ENCODE measurements at places on chromosomes 7 and 10.

DNA sequence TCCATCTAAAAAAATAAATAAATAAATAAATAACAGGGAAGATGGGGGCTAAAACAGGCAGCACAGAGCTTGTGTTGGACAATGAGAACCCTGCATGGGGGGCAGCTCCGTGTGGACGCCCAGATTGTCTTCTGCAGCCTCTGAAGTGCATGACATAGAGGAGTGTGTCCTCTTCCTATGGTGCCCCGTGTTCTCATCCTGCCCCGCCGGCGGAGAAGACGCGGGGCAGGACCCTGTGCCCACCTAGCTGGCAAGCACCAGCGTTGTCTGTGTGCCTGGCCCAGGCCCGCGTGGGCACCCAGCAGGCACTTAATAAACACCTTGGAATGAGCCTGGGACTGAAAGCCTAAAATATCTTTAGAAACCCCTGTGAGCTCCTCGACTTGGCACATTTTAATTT lies 88.7 kb upstream of the DNAAF5 start:
- DNase-seq, result no peak

- no peak for DNase-seq
These were observed 132.8 kb upstream of the DNAJB12 start for GRCh38 chr10:72487521-72487920.

DNA sequence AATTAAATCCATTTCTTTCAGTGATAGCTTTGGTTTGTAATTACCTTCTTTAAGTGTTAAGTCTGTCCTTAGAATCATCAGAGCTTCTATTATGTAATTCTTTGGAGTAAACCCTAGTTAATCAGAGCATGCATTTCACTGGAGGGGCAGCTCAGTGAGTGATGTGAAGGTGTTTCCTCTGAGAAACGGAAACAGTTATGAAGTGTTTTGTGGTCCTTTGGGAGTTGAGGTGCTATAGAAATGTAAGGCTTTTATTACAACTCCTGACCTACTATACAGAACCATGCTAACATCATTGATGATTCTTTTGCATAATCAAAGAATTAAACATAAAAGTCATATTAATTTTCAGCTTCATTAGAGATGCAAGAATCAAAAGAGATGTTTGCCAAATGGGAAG lies 141.5 kb downstream of the EXOC4 start:
- DNase-seq, result no peak

DNA sequence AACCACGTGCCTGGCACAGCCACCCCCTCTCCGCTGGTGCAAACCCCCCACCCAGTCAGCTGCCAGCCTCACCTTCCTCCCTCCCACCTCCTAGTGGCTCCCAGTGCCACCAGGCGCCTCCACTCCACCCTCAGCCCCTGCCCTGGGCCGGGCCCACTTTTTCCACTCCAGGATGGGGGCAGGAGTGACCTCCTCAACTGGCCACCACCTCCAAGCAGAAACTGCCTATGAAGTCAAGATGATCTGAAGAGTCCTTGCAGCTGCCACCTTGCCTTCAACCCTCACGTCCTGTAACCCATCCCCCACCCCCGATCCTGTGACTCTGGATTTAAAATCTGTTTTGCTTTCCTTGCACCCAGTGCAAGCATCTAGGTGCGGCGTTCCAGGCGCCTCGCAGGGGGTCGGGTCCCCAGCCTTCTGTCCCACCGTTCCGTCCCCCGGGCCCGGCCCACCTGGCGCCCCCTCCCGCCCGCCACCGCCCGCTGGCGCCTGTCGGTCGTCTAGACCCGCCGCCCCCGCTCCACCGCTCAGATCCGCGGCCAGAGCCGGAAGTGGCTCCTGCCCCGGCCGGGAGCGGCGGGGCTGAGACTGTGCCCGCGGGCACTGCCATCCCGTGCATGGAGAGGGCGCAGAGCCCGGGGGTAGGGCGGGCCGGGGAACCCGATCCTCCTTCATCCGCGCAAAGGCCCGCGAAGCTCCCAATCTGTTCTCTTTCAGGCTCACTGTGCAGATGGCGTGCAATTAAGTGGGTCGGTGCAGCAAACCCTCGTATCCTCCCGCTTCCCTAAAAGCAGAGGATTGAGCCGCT lies 51.2 kb upstream of the GTF2I start:
- no peak for DNase-seq

DNA sequence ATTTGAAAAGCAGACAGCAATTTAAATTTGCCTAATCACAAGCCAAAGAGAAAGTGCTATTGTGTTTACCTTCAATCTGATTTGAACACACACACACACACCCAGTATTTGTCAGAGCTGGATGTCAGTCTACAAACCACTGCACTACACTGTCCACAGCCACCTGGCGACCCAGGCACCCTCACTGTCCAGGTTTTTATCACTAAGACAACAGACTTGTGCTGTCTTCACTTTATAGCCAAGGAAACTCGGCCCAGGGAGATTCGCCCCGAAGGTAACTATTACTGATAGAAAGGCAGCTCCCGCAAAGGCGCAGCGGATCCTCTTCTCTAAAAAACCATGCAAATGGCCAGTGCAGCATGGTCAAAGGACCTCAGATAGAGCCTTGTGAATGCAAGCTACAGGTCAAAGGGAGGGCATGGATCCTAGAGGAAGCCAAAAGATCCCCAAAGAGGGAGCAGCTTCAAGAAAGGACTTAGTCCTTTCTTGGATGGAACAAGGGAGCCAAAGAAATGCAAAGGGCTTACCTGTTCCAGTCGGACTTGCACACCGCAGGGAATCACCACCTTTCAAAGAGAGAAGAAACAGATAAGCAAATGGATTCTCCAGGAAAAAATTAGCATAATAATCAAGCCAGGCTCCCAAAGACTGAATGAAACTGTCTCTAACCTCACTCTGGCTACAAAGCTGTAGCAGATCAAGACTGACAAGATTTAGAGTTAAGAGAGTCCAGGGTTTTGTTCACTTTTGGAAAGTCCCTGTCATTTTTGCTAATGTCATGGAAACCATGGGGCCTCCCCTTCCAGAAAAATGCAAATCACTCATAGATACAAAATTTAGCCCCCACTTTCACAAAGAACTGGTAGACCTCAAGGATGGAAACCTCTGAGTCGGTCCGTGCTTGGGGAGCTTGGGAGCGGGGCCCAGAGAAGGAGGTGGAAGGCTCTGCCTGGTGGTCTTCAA lies 101.1 kb downstream of the TNS3 start:
- DNase-seq, result no peak

GRCh38 chr7:152850420-152850819 lies 90.9 kb downstream of the ACTR3B start:
- no peak for DNase-seq

GRCh38 chr7:123348690-123349089 lies 148.9 kb upstream of the SLC13A1 start:
- no peak for DNase-seq

- peak; percentile 4 for DNase-seq
These were observed 95.0 kb downstream of the COL13A1 start for GRCh38 chr10:69896606-69897231.

DNA sequence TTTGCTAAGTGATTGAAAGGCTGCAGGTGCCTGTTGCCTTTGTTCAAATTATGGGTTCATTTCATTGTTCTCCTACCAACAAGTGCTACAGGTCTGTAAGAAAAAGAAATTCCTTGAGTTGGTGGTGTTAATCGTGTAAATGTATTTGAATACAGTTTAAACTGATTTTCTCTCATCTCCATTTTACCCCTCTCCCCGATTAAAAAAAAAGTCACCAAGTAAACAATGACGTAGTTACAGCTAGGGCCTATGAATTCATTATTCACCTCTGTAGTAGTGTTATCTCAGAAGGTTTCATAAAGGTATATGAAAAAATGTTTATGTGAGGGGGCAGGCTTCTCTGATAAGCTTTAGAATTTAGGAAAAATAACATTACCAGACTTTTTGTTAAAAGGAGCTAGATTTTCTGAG lies 1.1 kb downstream of the REEP3 start:
- peak; percentile 44 for DNase-seq

GRCh38 chr10:6124666-6125065 lies 35.8 kb downstream of the RBM17 start:
- no peak for DNase-seq

DNA sequence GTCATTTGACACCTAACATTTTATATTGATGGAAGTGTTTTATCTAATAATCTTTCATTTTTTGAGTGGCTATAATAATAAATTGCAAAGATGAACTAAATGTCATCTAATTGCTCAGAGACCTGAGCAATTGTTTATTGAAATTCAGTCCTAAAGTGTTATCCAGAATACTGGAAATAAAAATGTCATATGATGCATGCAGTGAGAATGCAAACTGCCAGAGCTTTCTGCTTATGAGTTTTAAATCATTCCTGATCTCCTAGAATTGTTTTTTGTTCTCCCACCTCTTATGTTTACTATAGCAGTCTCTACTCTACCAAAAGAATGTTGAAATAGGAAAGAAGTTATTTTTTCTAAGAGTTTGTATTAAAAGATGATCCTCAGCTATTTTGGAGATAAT lies 116.7 kb downstream of the FOXP2 start:
- no peak for DNase-seq

DNA sequence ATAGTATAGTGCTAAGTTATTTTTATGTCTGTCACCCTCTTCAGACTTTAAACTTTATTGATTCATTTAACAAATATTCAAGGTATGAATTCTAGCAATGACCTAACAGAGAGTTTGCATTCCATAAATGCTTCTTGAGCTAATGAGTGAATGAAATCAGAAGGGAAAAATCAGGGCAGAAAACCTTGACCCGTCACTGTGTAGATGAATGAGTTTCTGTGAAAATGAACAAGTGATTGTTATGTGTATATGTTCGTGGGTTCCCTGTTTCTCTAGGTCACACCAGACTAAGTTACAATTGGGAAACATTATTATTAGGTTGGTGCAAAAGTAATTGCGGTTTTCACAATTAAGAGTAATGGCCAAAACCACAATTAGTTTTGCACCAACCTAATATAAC lies 30.1 kb downstream of the APBB1IP start:
- peak; percentile 20 for DNase-seq

GRCh38 chr7:129824291-129825208 lies 128.2 kb downstream of the UBE2H start:
- peak; percentile 39 for DNase-seq

DNA sequence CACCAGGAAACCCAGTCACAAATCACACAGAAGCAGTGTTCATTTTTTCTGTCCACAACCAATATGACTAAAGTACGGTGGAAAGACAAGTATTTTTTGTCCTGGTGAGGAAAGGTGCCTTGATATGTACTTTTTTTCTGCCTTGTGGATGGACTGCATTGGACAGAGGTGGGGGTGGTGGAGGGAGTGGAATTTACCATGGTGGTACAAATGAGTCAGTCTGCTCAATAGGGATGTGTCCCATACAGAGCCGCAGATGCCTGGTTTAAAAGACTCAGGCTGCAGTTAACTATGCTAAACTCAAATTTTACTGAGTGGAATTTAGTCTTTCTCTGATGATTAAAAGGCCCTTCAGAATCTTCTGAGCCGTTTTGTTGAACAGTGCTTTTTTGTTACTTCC lies 674.5 kb upstream of the GALNT17 start:
- no peak for DNase-seq

DNA sequence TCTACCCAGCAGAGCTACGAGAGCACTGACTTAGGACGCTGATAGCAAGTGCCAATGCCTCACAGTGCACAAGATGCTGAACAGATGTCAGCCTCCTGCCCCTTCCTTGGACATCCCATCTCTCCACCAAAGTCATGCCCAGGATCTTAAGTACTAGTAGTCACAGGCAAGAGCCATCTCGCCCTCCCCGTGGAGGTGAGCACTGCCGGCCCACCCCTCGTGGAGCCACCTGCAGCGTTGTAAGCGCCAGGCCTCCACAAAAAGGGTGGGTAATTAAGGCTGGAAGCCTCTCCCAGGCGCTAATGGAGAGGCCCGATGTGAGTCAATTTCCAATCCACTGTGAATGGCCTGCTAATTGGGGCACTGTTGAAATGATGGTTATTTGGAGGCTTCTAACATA lies 156.2 kb downstream of the GRID1 start:
- DNase-seq, result no peak

GRCh38 chr10:104328646-104328895 lies 9.7 kb downstream of the ITPRIP start:
- no peak for DNase-seq

GRCh38 chr7:105974471-105974870 lies 11.4 kb downstream of the CDHR3 start:
- no peak for DNase-seq

DNA sequence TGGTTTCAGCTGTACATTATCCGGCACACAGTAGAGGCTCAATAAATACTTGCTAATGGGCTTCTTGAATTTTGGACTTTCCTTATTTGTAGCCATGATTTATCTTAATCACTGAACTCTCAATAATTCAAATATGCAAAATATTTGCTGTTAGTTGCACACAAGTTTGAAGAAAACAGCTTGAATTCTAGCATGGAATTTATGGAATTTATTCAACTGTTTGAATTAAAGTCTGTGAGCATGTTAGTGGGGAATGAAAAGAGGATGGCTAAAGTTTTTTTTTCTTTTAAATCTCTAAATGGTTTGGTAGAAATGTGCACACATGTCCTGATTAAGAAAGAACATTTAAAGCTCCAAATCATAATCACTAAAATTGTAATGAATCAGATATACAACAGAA lies 42.5 kb downstream of the SIRT1 start:
- DNase-seq, result no peak

GRCh38 chr7:73831584-73831833 lies 713 bp downstream of the CLDN4 start:
- DNase-seq, result no peak

DNA sequence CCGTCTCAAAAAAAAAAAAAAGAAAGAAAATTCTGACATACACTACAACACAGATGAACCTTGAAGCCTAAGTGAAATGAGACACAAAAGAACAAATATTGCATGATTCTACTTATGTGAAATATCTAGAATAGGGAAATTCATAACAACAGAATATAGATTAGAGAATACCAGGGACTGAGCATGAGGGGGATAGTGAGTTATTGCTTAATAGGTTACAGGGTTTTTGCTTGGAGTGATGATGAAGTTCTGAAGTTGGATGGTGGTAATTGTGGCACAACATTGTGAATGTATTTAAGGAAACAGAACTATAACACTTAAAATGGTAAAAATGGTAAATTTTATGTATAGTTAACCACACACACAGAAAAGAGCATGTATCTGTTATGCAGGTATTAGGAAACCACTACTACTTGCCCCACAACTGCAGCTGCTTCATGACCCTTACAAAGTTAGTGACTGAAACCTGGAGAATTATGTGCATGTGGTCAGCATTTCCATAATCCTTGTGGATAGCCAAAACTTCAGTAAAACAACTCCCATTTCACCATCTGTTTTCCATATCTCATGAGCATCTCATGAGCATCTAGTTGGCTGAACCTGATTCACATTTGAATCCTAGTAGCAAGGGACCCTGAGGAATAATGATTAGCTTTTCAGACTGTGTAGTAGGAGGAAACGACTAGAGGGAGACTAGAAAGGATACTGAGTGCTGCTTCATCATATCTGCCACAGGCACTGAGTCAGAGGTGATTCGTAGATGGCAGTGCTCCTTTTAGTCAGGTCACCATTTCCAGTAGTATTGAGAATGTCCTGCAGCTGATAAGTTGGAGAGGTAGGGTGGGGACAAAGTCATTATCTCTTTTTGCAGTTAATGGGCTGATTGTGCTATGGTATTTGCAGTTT lies 26.3 kb downstream of the SAMD8 start:
- peak; percentile 44 for DNase-seq

- peak; percentile 32 for DNase-seq
These were observed 588.8 kb downstream of the INHBA start for GRCh38 chr7:41114131-41114530.

Data from iris pigment epithelial cell (primary cell).